ENCODE measurements at places on chromosomes 12 and 14.

- DNase-seq = no peak
Measured at GRCh38 chr12:42756841-42757623, 167.5 kb upstream of the PRICKLE1 start.

GRCh38 chr12:7948589-7949260, 12.7 kb upstream of the SLC2A3 start:
- DNase-seq = no peak

- DNase-seq = no peak
Measured at GRCh38 chr12:102633981-102634605, 153.7 kb upstream of the IGF1 start.

GRCh38 chr12:88448337-88448915, 131.8 kb downstream of the KITLG start:
- no peak for DNase-seq

DNA sequence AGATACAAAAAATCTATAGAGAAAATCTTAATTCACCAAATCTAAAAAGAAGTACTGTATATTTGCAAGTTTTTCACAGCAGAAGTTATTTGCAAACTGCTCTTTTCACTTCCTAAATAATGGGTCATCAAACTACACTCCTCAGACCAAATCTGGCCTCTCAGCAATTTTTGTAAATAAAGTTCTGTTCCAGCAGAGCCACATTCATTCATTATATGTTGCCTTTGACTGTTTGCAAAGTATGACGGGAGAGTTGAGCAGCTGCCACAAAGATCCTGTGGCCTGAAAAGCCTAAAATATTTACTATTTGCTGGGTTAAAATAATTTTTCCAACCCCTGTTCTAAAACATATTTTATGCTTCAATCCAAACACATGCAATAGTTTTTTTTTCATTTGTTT, 1222.3 kb upstream of the SEL1L start:
- DNase-seq = no peak

DNA sequence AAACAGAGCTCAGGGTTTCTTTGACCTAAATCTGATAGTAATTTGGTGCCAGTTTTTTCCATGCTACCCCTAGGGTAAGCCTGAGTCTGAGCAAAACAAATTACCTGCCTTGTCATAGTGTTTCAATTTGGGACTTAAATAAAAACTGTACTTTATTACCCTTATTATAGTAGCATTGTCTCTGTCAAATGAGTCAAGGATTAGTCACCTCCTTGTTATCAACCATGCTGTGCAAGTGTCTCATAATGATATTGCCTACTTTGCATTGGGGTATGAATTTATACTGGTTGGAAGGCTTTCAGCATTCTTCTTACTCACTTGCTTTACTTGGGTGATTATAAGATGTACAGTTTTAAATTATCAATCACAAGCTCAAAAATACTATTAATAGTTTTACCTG, 380.0 kb downstream of the LRFN5 start:
- no peak for DNase-seq

GRCh38 chr12:104736307-104736706, 221.8 kb downstream of the SLC41A2 start:
- DNase-seq = peak; percentile 88

- no peak for DNase-seq
Measured at GRCh38 chr12:77835969-77836368, 5.3 kb downstream of the NAV3 start.

- no peak for DNase-seq
Measured at GRCh38 chr12:93563807-93564538, 8.5 kb upstream of the SOCS2 start.

GRCh38 chr12:57146961-57147944, at the start of gene LRP1-AS:
Gene LRP1-AS, minus strand, starts transcription at chr12:57147619.
- DNase-seq = no peak

GRCh38 chr14:73778736-73779135, 64.6 kb upstream of the PNMA1 start:
- no peak for DNase-seq

DNA sequence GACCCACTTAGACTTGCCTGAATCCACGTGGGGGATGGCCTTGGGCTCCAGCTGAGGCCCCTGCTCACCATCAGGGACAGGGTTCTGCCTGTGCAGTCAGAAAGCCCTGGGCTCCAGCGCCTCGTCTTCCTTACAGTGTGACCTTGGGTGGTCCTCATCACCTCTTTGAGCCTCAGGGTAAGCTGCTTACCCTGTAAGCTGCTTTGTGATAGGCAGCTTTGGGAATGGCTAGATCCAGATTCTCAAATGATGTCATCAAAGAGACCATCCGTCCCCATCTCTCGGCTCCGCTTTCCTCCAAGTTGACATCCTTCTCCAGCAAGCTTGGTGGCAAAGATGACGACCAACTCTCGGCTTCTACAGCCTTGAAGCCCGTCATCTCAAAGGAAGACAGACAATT, 127.0 kb downstream of the ADCK1 start:
- DNase-seq = no peak

- no peak for DNase-seq
Measured at GRCh38 chr14:23442721-23443356, 7.4 kb upstream of the MYH7 start.

GRCh38 chr12:109309381-109310246, 530 bp upstream of the FOXN4 start:
- DNase-seq = no peak

DNA sequence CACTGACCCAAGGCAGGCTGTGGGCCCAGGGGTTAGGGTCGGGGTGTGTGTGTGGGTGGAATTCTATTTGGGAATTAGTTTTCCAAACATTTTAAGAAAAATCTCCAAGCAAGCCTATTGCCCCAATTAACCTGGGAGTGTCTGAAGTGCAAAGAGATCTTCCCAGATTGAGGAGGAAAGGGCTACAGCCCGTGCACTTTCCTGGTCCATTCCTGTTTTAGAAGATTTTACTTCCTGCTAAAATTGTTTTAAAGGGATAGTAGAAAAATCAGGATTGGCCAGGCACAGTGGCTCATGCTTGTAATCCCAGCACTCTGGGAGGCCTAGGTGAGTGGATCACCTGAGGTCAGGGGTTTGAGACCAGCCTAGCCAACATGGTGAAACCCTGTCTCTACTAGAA, 5.3 kb downstream of the DCTN2 start:
- DNase-seq = no peak

GRCh38 chr12:107495604-107496003, 190.0 kb upstream of the PWP1 start:
- DNase-seq = no peak

DNA sequence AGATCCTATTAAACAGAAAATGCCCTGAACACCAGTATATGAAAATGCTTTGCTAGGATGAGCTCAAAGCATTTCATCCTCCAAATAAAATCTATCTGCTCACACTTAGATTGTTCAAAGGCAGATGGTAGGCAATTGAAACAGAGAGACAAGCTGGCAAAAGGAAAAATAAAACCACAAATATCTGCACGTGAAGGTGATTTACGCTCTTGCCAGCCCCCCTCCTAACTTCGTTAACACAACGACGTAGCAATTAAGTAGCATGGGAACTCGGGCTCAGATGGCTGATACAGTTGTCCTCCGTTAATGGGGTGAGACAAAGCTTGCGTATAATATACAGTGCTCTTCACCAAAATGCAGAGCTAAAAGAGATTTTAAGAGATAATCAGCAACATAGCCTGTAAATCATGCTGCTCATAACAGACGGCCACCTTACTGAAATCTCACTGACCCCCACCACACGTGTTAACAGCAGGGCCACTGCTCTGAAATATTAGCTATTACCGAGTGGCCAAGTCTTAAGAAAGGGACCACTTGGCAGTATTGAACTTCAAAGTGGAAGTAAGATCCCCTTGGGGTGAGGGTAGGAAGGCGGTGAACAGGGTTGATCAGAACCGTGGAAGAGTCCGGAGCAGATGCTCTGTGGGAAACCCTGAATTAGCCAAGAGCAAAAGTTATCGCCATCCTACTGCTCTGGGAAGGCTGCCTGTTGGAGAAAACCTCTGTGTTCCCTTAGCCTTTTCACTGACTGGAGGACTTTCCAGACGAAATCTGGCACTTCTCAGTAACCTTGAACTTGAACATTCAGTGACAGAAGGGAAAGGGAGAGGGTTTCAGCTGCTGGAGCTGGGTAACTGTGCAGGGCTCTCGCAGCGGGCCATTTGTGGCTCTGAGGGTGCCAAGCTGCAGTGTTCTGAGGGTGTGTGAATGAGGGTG, 23.1 kb downstream of the ETV6 start:
- no peak for DNase-seq

GRCh38 chr12:60335745-60336144, 739.9 kb downstream of the SLC16A7 start:
- no peak for DNase-seq

- no peak for DNase-seq
Measured at GRCh38 chr12:15808250-15808649, 19.1 kb upstream of the EPS8 start.

- no peak for DNase-seq
Measured at GRCh38 chr12:98229540-98229924, 285.9 kb upstream of the TMPO start.

Measured in HFF-Myc (cell line).